Activated T-cell treated with anti-CD3 and anti-CD28 coated beads for 24 hours (primary cell): ENCODE measurements at places on chromosomes 2 and 18.
A peak's percentile ranks its signal among the peaks of the same experiment; 100 is the strongest.

- no peak for DNase-seq
Observed at GRCh38 chr2:158134055-158134454, 32.4 kb downstream of the UPP2 start.

DNA sequence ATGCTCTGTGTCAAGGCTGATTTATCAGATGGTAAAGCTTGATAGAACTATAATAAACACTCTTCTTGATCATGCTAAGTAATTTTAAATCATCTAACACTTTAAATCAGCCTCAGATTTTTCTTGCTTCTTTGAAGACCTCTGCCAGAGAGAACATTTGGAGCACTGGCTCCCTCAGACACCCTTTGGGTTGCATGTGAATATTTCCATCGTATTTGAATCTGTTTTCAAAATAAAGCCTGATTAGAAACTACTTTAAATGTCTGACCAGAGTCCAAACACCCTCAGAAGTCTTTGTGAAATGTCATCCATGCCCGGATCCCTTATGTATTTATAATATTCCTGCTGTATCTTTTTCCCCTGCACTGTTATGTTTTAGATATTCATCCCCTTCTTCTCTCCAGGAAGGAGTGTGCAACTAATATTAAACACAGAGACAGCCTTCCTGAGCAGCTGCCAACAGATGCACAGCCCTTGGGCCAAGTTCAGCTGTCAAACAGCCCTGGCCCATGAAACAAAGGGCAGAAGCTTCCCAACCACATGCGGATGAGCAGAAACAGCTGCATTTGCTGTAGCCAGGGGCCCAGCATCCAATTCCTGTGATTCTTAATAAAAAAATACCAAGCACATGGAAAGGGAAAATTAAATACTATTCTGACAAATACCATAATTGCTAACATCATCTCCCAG lies 46.5 kb downstream of the DPP10 start:
- no peak for DNase-seq

DNA sequence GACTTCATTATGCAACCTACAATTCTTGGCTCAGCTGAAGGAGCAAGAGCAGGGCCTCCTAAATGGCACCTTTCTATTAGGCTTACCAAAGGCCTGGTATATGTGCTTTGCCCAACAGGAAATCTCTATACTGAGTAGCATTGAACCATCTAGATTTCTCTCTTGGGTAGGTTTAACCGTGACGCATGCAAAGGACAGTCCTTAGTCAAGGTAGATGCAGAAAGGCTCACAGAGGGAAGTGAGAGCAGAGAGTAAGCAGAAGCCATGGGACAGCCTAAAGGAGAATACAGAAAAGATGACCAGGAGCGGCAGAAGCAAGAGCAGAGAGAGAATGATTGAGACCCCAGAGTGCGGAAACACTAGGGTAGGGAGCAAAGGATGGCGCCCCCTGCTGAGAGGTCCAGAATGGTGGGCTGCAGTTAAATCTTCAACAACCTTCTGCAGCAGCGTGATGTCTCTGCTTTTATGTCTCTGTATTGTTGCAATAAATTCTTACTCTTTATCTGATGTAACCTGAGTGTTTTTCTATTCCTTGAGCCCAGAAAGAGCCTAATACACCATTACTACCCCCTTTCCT lies 4.7 kb upstream of the OSBPL1A start:
- DNase-seq, result no peak

GRCh38 chr2:197904446-197904845 lies 100.1 kb downstream of the PLCL1 start:
- DNase-seq, result peak; percentile 23

GRCh38 chr2:228878138-228878537 lies 392.9 kb downstream of the PID1 start:
- no peak for DNase-seq

- DNase-seq, result no peak
Observed at GRCh38 chr2:24336811-24337210, 23.5 kb downstream of the ITSN2 start.

DNA sequence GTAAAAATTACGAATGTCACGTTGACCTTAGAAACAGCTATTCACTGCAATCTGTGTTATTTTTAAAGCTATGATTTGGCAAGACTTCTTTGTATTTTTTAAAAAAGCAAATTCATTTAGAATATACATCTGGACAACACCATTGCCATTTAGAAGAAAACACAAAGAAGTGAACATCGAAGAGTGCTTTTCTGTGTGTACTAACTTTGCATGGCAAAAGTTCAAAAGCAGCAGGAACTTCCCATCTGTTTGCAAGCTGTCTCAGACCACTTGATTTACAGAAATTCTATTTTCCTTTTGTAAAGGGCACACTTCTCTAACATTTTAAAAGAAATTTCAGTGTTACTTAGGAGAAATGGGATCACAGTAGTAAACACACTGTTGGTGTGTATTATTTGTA lies 145.9 kb downstream of the CALCRL start:
- no peak for DNase-seq

- no peak for DNase-seq
Observed at GRCh38 chr2:222577341-222577740, 78.6 kb downstream of the FARSB start.

DNA sequence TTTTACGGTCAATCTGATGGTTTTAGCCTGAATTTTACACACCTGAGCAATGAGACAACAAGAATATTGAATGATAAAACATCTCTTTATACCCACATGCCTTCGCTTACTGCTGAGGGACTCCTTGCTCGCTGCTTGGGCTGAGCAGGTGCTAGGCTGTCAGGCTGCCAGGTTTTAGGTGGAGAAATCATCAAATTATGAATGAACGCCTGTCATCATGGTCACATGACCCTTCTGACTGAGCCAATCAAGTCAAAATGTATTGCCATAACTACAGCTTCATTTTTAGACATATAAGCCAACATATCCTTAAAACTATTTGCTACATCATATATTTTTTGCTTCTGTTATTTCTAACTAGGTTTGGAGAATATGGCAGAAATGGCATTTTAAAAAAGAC lies 274.0 kb downstream of the LNPK start:
- no peak for DNase-seq

- DNase-seq, result no peak
Observed at GRCh38 chr2:212027681-212028628, 510.6 kb downstream of the ERBB4 start.

DNA sequence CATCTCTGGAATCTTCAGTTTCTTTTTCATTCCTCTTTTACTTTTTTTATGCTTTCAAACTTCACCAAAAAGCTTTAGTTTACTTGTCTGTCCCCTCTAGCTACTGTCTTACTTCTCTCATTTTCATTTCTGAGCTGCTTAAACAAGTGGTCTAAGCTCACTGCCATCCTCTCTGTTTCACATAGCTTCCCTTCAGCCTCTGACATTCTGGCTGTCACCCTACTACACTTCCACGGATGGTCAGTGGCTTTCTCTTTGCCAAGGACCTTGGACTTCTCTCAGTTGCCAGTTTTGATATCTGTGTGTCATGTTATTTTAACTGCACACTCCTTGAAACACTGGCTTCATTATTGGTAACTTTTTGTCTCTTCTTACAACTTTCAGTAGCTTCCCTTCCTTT lies 176.1 kb downstream of the IKZF2 start:
- DNase-seq, result no peak

DNA sequence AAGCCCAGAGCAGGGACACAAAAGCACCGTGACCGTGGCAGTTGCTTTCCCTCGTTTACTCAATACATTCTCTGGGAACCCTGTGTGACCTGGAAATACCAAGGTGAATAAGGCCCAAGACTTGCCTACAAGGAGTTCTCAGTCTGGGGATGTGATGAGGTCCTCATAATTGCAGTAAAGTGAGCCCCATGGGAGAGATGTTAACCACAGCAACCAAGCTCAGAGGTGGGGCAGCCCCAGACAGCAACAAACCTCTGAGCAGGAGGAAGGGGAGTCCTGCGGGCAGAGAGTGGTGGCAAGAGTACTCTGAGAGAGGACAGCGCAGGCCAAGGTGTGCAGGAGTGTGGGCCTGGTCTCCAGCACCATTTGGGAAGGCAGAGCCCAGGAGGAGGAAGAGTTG lies 91.6 kb downstream of the TTC32 start:
- no peak for DNase-seq

DNA sequence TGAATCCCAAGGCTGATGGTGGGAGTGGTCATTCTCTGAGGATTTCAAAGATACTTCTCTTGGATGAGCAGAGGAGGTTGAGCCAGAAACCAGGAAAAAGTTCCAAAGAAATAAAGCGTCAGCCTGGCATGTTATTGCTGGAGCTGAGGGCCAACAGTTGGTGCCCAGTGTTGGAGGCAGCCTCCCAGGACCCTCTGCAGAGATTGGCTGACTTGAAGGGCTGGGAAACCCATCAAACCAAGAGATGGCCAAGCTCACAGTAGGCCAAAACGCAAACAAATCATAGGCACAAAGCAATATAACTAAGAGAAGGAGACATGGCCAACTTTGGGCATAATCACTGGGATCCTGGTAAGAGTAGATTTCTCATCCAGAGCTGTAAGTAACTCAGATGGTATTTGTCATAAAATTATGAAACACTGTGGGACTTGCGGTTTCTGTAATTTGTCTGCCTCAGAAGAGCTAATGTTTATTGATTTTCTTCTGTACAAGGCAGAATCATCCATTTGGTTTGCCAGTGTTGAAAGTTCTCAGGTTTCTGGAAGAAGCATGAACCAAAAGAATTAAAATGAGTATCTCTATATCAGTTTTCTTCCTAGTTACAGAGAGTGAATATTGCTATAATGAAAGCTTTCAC lies 108.3 kb downstream of the ATL2 start:
- DNase-seq, result no peak

GRCh38 chr2:187917535-187917934 lies 363.3 kb upstream of the TFPI start:
- no peak for DNase-seq

- DNase-seq, result no peak
Observed at GRCh38 chr18:77197073-77197472, 52.6 kb upstream of the GALR1 start.

DNA sequence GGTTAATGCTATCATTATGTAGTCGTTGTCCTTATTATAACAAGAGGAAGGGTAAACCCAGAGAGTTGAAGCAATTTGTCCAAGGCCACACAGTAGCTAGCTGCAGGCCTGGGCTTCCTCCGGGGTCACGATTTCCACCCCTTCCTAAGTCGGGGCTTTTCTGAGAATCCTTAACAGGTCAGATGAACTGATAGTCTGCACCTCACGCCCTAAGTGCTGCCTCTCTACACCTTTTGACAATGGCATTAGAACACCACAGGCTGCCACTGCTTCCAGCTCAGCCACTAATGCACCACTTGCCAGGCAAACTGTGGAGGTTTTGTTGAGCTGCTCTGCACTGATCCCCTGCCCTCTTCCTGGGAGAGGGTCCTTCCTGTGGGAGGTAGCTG lies 37.7 kb downstream of the FOSL2 start:
- no peak for DNase-seq

GRCh38 chr2:68234405-68234804 lies 17.9 kb downstream of the PPP3R1 start:
- DNase-seq, result no peak

GRCh38 chr18:10322435-10322834 lies 132.0 kb upstream of the APCDD1 start:
- DNase-seq, result no peak

- no peak for DNase-seq
Observed at GRCh38 chr2:43068631-43069517, 157.5 kb downstream of the ZFP36L2 start.

DNA sequence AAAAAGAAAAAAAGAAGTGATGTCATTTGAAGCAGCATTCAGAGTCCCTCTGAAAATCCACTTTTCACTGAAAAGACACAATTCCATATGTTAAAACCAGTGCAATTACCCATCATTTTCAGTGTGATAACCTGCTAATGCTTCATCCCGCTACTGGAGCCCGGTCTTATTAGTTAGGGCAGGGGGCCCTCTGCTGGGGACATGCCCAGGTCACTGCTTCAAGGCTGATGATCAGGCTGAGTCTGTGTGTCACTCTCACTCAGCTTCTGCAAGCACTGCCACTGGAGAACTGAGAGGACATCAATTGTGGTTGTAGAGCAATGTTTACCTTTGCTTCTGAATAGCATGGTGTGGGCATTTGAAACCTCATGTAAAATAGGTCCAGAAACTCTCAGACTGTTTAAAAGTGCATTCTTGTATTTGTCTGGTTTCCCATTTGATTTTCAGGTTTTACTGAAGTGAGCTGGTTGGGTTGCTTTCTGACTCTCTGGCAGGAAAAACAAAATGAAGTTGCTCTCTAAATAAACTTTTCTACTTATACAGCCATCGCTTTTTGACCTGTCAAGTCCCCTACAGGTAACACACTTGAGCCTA lies 49.2 kb upstream of the NXPH2 start:
- DNase-seq, result no peak

- DNase-seq, result no peak
Observed at GRCh38 chr2:215060861-215061536, 77.4 kb downstream of the ABCA12 start.

- no peak for DNase-seq
Observed at GRCh38 chr2:179561702-179562101, 297.1 kb upstream of the SESTD1 start.

GRCh38 chr2:144509879-144510221 lies 10.1 kb downstream of the ZEB2 start:
- no peak for DNase-seq

- DNase-seq, result no peak
Observed at GRCh38 chr2:101722864-101723263, 25.4 kb downstream of the MAP4K4 start.

- DNase-seq, result no peak
Observed at GRCh38 chr2:190879474-190880377, 895 bp upstream of the GLS start.

- DNase-seq, result no peak
Observed at GRCh38 chr2:53505826-53506225, 261.8 kb upstream of the CHAC2 start.

DNA sequence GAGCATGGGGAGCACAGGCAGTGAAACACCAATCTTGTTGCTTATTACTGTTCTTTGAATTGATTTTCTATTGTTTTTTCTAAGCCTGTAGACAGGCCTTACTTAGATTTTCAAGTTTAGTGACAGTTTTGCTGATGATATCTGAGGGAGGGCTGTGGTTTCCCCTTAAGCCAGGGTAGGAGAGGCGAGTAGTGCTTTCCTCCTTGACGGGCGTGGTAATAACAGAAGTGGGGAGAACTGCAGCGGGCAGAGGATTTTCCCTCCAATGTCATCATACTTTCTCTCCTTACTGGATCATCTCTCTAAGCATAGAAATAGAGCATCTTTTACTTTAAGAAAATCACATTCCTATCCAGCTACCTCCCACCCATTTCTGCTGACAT lies 314.4 kb downstream of the ALK start:
- DNase-seq, result no peak

DNA sequence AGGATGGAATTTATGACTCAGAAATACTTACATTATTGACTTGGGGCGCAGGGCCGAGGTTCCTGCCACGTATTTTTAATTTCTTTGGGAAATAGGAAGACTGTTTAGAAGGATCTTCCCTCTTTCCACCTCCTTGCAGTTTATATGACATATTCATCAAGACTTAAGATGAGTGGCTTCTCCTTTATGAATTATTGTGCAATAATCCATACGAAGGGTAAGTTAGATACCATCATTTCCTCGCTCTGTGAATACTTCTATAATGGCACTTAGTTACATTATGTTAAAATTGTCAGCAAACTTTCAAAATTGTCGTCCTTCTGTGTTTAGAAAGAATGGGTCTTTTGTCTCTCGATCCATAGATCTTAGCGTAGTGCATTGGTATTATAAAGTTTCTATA lies 328.8 kb upstream of the UBE2E3 start:
- DNase-seq, result no peak

GRCh38 chr2:219675221-219675620 lies 47.8 kb downstream of the SLC4A3 start:
- no peak for DNase-seq

- no peak for DNase-seq
Observed at GRCh38 chr2:95039363-95039762, 13.9 kb downstream of the MAL start.

GRCh38 chr2:8593243-8593642 lies 88.6 kb upstream of the ID2 start:
- no peak for DNase-seq

GRCh38 chr18:48409591-48410094 lies 460 bp upstream of the ZBTB7C start:
- no peak for DNase-seq
